ENCODE measurements at places on chromosomes 12 and 14.

DNA sequence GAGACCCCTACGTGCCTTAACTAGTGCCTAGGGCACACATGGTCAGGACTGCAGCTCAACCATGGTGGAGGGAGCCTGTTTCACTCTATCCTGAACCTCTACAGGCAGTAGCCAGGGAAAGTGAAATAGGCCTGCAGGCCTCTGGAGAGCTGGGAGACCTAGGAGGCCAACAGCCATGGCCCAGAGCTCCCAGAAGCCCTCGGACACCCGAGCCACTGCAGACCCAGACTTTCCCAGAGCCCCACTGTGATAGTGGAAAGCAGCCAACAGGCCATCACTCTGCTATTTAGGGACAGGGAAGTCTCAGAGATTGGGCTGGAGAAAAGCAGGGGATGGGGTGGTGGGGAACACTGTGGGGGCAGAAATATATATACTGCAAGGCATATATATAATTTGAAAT lies 56.5 kb upstream of the ZFP36L1 start:
- no peak for DNase-seq

DNA sequence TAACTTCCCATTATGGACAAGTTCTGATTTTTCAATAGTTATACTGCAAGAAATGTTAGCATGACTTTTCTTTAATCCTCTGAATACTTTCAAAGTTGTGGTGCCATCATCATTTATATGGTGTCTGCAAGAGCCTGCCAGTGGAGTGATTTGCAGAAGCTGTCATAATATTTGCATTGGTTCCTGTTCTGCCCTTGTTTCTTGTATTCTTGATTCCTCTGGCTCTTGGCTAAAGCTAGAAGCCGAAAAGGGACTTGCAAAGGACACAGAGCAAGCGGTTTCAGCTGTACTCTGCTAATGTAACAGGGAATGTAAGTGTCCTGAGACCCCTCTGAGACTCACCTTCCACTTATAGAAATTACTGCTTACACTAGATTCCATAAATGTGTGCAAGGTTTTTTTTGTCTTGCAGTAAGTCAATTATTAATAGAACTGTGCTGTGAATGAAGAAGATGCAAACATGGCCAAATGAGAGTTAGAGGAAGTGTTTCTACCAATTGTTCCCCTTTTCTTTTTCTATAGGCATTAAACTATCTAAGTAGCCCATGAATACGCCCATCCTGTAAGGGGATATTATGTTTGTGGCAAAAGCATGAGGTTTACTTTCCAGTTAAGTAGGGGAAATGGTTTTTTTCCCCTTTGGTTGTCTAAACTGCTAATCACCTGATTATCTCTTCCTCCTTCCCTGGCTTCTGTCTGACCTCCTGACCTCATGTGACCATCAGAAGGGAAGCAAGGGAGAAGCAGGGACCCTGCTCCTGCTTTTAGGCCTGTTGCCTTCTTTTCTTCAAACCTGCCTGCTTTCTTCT lies 5.3 kb downstream of the DYRK4 start:
- DNase-seq = no peak

DNA sequence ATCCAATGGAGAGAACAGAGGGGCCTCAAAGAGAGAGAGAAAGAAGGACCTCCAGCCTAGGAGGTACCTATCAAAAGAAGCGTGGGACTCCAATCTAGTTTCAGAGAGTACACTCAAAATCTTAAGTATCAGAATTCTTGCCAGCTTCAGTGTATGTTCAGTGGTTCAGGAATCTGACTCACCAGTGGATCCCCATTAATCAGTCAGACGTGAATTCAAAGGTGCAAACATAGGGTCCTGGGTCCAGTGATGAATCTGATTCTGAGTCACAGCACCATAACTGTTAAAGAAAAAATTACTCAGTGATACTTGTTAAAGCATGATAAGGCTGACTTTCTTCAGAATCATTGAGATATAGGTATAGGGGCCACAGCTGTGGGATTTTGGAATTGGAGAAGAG lies 33.2 kb downstream of the ETNK1 start:
- peak; percentile 28 for DNase-seq

- DNase-seq = no peak
Observed at GRCh38 chr12:77788231-77789168, 42.2 kb upstream of the NAV3 start.

- DNase-seq = no peak
Observed at GRCh38 chr14:70094631-70095030, 94.1 kb downstream of the SLC8A3 start.

- DNase-seq = peak; percentile 39
Observed at GRCh38 chr12:98002887-98003493, 512.4 kb upstream of the TMPO start.

GRCh38 chr14:55099756-55100155 lies 29.3 kb upstream of the LGALS3 start:
- DNase-seq = no peak

- DNase-seq = no peak
Observed at GRCh38 chr12:701896-702539, 38.8 kb upstream of the NINJ2 start.

- DNase-seq = no peak
Observed at GRCh38 chr12:122989225-122989839, 8.9 kb downstream of the ARL6IP4 start.

DNA sequence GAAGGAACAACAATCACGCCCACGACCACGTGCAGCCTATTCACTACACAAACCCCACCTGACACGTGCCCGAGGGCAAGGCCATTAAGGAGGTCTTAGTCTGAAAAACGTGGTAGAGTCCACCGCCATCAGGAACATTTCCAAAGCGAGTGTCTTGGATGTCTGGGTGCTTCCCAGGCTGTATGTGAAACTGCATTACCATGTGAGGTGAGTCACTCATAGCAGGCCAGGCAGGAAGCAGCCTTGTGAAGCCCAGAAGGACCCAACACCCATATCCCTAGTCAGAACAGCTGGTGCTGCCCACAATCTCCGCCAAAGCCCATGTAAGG lies 3.3 kb upstream of the KRT79 start:
- no peak for DNase-seq

GRCh38 chr14:99682809-99683618 lies 1.1 kb upstream of the CYP46A1 start:
- peak; percentile 91 for DNase-seq

DNA sequence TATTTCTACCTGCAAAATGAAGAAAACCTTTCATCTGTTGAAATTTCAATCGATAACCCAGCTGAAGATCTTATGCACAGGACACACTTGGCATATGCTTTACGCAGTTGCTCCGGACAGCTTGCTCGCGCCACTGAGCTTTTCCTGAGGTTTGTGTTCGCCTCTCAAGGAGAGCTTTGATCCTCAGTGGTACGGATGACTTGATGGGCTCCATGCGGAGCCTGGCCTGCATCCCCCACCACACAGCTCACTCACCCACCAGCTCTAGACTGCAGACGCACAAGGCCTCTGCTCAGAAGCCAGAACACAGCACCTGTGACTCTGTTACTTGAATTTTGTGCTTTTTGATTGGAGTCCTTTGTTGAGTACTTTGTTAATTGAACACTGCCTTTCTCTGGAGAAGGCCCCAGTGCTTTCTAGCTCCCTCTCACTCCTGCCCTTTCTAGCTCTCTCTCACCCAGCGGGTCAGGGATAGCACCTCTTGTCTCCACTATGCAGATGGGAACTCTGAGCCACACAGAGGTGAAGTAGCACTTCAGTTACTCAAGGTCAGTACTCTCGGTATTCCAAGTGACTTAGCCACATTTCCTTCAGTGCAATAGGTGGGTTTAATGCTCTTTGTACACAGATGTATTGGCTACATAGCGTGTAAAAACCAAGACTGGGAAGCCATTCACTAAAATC lies 52.1 kb downstream of the TBC1D30 start:
- no peak for DNase-seq

GRCh38 chr14:104111301-104112112 lies 26.0 kb downstream of the ASPG start:
- DNase-seq = no peak

GRCh38 chr14:24506443-24506842 lies 1.6 kb downstream of the CMA1 start:
- no peak for DNase-seq

DNA sequence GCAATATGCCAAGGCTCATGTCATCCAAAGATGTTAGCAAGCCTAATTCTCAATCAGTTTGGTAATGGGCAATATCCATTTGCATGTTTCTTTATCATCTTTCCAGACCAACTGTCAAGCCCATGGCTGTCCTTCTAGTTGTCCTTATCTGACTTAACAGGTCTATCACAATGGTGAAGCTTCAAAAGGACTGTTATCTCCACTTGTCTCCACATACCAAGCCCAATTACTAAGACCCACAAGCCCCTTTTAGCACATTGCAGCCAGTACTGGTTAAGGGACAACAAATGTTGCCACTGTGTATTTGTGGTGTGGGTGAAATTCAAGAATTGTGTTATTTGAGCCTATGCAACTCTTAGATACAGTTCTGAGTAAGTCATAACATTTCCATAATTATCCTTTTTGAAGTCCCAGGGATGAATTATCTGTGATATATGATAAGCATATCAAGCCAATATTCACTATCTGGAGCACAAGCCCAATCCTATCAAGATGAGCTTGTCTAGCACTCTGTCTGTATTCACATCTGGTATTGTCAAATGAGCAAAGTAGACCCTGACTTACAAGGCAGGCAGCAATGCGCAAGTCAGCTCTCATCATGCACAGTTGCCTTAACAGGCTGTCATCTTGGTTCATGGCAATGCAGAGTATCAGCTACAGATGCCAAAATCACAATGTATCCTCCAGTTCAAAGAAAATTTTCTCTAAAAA lies 19.3 kb upstream of the ST8SIA1 start:
- DNase-seq = no peak

GRCh38 chr12:53500142-53500775 lies 824 bp upstream of the TARBP2 start:
- DNase-seq = no peak

- DNase-seq = peak; percentile 78
Observed at GRCh38 chr14:23056956-23057756, at the start of gene CDH24. Gene CDH24, minus strand, starts transcription at chr14:23057520. Its CDS starts 1,787 bp downstream, at chr14:23055733.

GRCh38 chr12:114921781-114922180 lies 237.8 kb upstream of the TBX3 start:
- no peak for DNase-seq

DNA sequence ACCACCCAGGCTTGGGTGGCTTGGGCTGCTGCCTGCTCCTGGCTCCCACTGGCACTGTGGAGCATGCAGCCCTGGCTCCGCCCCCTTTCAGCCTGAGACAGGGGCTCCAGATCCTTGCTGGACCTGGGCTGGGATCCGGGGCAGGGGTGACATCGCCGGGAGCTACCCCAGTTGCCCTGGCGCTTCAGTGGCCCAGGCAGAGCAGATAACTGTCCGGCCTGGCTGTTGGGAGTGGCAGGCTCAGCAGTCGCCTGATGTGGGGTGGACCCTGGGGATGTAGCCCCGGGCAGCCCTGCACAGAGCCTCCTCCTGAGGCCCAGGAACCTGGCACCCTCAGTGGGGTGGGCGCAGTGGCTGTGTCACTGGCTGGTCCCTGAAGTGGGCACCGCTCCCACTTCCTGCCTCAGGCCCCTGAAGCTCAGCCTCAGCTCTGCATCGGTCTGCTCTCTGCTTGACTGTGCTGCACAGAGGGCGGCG lies 57.9 kb downstream of the FUT8 start:
- no peak for DNase-seq

Data from stimulated activated CD4-positive, alpha-beta T cell treated with anti-CD3 and anti-CD28 coated beads, Interleukin-2, amount 100 ng/mL, for 24 hours (primary cell).